IPS DF 6.9 (cell line): ENCODE measurements at places on chromosomes 16 and 17.
A peak's percentile ranks its signal among the peaks of the same experiment; 100 is the strongest.

DNA sequence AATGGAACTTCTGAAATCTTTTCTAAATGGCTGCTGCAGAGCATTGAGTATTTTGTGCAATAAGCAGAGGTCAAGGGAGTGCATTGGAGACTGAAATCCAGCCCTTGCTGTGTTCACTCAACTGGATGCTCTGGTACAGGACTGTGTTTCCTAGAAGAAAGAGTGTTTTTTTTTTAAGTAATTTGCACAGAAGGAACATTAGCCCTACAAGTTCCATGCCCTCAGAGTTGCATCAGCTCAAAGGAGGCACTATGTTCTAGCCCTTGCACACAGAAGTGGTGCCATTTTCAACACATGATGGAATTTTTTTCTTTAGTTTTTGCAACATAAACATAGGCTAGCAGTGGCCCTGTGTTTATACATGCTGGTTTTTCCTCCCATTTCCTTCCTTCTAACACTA, 144.1 kb upstream of the HLF start:
- DNase-seq: no peak
- H3K27me3 ChIP-seq: no peaks in the 10 kb centered on the region
- no peaks in the 10 kb centered on the region for H3K36me3 ChIP-seq
- no peak overlapping the region for H3K27ac ChIP-seq
- H3K4me3 ChIP-seq: no peak overlapping the region
- no peaks in the 10 kb centered on the region for H3K4me1 ChIP-seq

DNA sequence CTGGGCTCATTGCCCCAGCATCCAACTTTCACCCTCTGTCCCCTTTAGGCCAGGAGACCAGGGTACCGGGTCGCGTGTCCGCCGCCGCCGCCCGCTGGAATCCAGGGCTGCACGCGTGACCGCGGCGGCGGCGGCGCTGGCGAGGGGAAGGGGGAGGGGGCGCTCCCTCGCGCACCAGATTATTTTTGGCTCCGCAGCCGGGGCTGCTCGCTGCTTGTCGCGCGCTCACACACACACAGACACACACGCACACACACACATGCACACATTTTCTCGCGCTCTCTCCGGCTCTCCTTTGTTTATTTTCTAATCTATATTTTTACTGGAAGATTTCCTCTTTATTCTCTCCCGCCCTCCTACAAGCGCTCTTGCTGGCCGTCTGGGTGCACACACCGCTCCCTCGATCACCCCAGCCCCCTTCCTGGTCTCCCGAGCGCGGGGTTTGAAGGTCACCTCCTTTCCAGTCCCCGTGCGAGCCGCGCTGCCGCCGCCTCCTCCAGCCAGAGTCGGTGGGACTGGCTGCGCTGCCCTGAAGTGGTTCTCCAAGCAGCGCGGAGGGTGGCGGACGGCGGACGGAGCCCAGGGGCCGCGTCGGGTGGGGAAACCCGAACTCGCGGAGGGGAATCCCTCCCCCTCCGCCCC, 921.4 kb upstream of the EEF2KMT start:
- H3K4me1 ChIP-seq: no peaks in the 10 kb centered on the region
- H3K27ac ChIP-seq: no peak overlapping the region
- no peak for DNase-seq

GRCh38 chr17:2215616-2216364, 87.8 kb downstream of the SMG6 start:
- no peak overlapping the region for H3K4me3 ChIP-seq
- H3K4me1 ChIP-seq: no peaks in the 10 kb centered on the region
- no peak for DNase-seq

DNA sequence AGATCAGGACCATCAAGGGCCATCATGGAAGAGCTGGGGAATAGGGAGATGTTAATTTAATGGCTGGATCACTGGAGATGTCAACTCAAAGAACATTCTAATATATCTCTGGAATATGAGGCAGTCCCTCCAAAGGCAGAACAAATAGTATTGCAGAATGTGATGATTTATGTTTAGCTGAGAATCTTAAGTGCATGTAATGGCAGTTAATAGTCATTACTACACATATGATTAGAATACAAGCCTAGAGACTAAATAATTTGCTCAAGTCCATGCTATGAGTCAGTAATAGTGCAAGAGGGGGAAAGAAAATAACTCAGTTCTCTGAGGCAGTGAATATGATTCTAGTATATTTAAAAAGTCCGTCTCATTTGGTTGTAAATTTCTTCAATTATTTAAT, 32.3 kb downstream of the SNTB2 start:
- H3K36me3 ChIP-seq: no peaks in the 10 kb centered on the region
- H3K27ac ChIP-seq: no peak overlapping the region
- DNase-seq: no peak
- H3K4me1 ChIP-seq: no peaks in the 10 kb centered on the region

DNA sequence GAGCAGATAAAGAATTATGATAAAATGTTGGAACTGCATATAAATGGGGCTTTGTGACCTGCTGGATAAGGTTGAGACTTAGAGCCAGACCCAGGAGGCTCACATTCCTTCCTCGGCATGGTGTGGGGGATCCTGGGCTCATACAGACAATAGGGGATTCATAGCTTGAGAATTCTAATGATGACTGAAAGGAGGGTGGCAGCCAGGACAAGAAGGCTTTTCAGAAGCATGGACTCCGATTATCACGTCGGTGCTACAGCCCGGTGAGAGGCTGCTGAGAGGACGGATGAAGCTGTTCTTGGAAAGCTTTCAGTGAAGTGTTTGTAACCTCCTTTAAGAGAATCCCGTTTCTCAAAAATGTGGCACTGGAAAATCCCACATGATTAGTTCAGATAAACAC, 167.2 kb downstream of the ANKFN1 start:
- H3K4me1 ChIP-seq: peaks cover 3% of the 10 kb centered on the region; the same call in 1 of the 2 replicates
- no peak overlapping the region for H3K4me3 ChIP-seq
- no peaks in the 10 kb centered on the region for H3K36me3 ChIP-seq
- no peak overlapping the region for H3K27ac ChIP-seq

GRCh38 chr17:17325816-17326215, 22.6 kb downstream of the NT5M start:
- DNase-seq: no peak
- H3K4me3 ChIP-seq: no peak overlapping the region

GRCh38 chr17:80223142-80223815, 3.1 kb downstream of the SLC26A11 start:
- no peak for DNase-seq
- no peak overlapping the region for H3K27ac ChIP-seq
- H3K27me3 ChIP-seq: no peaks in the 10 kb centered on the region
- peaks cover 3% of the 10 kb centered on the region; the same call in 1 of the 2 replicates for H3K4me1 ChIP-seq

- no peak for DNase-seq
- H3K4me3 ChIP-seq: no peak overlapping the region
- no peaks in the 10 kb centered on the region for H3K27me3 ChIP-seq
- no peaks in the 10 kb centered on the region for H3K36me3 ChIP-seq
- no peak overlapping the region for H3K27ac ChIP-seq
- H3K4me1 ChIP-seq: 0 out of 2 replicates have a peak, but pooled peaks cover 1% of the 10 kb centered on the region
Measured at GRCh38 chr17:64739316-64740058, 77.4 kb upstream of the SMURF2 start.

GRCh38 chr17:66429680-66430079, 127.3 kb downstream of the PRKCA start:
- no peaks in the 10 kb centered on the region for H3K4me1 ChIP-seq
- no peaks in the 10 kb centered on the region for H3K27me3 ChIP-seq
- no peak overlapping the region for H3K4me3 ChIP-seq
- H3K36me3 ChIP-seq: no peaks in the 10 kb centered on the region
- no peak overlapping the region for H3K27ac ChIP-seq

- no peak overlapping the region for H3K27ac ChIP-seq
- DNase-seq: no peak
- no peak overlapping the region for H3K4me3 ChIP-seq
Measured at GRCh38 chr17:31830971-31831858, 27.8 kb downstream of the COPRS start.

GRCh38 chr17:63189082-63189481, 223.0 kb downstream of the TANC2 start:
- no peaks in the 10 kb centered on the region for H3K4me1 ChIP-seq
- H3K27me3 ChIP-seq: no peaks in the 10 kb centered on the region
- DNase-seq: no peak
- H3K4me3 ChIP-seq: no peak overlapping the region

DNA sequence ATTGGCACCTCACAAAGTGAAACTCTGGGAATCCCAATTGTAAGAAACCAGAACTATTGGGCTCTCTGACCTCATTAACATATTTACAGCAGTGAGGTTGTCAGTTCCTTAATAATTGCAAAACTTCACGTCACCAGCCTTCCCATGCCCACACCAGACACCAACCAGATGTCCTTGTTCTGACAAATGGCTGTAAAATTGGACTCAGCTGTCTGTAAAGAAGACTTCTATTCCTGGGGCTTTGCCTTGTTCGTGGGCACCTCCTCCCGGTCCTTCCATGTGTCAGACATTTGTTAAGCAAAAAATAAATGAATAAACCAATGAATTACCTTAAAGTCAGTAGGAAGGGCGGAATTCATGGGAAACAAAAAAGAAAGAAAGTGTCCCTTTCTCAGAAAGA, 284.3 kb upstream of the CDH11 start:
- no peaks in the 10 kb centered on the region for H3K36me3 ChIP-seq
- H3K4me1 ChIP-seq: no peaks in the 10 kb centered on the region
- no peak overlapping the region for H3K27ac ChIP-seq
- no peaks in the 10 kb centered on the region for H3K27me3 ChIP-seq
- no peak for DNase-seq

DNA sequence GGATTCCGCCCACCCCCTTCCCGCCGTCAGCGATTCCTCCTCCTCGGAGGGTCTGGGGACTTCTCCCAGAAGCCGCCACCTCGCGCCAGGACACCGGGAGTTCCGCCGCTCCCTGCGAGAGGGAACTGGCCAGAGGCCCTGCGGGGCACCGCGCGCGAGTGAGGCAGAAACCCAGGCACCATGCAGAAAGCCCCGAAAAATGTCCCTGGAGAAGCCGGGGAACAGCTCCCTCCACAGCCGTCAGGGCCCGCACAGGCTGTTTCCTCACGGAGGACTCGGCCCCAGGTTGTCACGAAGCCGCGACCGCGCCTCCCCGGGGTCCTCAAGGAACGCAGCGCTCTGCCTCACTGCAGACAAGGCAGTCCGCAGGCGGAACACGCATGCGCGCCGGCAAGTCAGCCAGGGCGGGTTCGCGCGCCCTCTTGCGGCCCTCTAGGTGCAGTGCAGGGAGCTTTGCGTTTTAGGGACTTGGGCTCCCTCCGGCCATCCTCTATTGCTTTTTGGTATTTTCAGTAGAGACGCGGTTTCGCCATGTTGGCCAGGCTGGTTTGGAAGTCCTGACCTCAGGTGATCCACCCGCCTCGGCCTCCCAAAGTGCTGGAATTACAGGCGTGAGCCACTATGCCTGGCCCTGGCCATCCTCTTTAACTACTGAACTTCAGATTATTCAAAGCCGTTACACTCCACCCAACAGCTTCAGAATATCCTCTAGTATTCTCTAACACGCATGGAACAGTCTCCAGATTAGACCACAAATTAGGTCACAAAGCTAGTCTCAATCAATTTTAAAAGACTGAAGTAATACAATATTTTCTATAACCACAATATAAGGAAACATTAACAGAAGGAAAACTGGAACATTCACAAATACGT, 20.3 kb upstream of the ZNF287 start:
- no peaks in the 10 kb centered on the region for H3K4me1 ChIP-seq
- peak overlapping the region; percentile 41; the same call in 1 of the 2 replicates for H3K4me3 ChIP-seq
- H3K27ac ChIP-seq: no peak overlapping the region
- H3K27me3 ChIP-seq: no peaks in the 10 kb centered on the region
- peak; percentile 89 for DNase-seq

- peaks cover 10% of the 10 kb centered on the region for H3K27me3 ChIP-seq
- H3K36me3 ChIP-seq: no peaks in the 10 kb centered on the region
- no peak for DNase-seq
- H3K27ac ChIP-seq: no peak within 1 kb of the TSS
Measured at GRCh38 chr17:7915611-7916384, at the start of gene RNF227. TSS of gene RNF227 (minus strand) at chr17:7916289. CDS start at chr17:7916195, 94 bp downstream.

GRCh38 chr17:3963237-3964201, 718 bp downstream of the ATP2A3 start:
- peaks cover 3% of the 10 kb centered on the region; the same call in 1 of the 2 replicates for H3K27me3 ChIP-seq
- no peak for DNase-seq
- no peaks in the 10 kb centered on the region for H3K36me3 ChIP-seq
